ENCODE measurements at places on chromosomes 2 and 18.

- no peak for DNase-seq
These were observed 232.7 kb downstream of the DYSF start for GRCh38 chr2:71685941-71686611.

DNA sequence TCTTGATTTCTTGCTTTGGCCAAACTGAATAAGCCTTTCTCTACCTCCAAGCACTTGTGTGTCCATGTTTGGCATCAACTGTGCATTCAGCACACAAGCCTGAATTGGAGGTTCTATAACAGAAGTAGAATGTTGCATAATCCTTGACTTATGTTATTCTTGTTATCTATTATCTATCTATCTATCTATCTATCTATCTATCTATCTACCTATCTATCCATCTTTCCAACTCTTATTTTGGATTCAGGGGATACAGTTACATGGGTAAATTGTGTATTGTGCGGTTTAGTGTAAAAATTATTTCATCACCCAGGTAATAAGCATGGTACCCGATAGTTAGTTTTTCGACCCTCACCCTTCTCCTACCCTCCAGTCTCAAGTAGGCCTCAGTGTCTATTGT, 319.6 kb downstream of the PTH2R start:
- DNase-seq: no peak

DNA sequence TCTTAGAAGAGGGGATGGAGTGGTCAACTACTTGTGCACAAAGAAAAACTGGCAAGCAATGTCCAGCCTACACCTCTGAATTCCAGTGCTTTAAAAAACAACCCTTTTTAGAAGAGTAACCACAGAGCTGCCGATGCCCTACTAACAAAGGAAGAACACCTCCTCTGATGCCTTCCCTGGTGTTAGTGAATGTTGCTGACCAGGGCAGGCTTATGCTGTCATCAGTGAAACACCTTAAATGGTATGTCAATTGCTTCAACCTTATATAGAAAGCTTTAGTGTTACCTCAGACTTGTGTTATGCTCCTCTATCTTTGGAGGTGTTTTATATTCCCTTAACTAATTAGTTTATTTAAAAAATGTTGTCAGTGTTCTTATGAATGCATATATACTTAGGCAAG, 79.7 kb upstream of the FZD5 start:
- no peak for DNase-seq

DNA sequence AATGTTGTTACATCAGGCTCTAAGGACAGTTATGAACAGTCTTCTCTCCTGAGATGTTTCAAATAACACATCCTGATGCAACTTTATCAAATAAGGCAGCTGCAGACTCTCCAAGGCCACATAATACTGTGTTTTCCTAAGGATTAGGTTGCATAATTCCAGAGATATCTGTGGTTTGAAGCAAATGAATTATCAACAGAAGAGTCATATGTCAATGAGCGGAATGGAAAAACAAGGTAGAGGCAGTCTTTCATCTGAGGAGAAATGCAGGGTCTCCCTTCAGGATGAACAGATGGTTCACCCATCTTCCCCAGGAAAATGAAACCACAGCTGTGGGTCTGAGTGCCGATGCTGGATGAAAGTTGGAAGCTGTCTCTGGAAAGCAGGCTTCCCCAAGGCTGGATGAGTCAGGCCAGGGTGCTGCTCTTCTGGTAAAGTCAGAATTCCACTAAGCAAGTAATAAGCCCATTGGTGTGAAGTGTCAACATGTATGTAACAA, 22.2 kb downstream of the LYG1 start:
- DNase-seq: no peak

- no peak for DNase-seq
These were observed 178.1 kb upstream of the FSHR start for GRCh38 chr2:49332415-49332814.

- DNase-seq: no peak
These were observed 117.8 kb downstream of the DYM start for GRCh38 chr18:49342690-49343089.

- DNase-seq: no peak
These were observed 14.5 kb downstream of the OLA1 start for GRCh38 chr2:174233771-174234275.

DNA sequence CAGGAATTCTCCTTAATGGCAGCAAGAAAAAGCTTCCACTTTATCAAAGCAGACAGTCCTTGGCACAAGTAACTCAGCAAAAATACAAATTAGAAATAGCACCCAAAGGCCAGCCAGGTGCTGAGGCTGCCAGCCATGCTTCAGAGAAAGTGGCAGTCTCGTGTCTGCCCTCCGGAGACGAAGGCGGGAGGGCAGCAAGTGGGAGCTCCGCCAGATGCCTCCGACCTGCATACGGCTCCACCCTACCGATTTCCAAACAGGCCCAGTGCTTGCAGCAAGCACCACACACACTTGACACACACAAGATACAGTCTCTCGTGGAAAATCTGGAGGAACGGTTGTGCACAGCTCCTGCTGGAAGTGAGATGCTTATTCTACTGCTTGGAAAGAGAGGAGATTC, 134.9 kb upstream of the REV1 start:
- no peak for DNase-seq

DNA sequence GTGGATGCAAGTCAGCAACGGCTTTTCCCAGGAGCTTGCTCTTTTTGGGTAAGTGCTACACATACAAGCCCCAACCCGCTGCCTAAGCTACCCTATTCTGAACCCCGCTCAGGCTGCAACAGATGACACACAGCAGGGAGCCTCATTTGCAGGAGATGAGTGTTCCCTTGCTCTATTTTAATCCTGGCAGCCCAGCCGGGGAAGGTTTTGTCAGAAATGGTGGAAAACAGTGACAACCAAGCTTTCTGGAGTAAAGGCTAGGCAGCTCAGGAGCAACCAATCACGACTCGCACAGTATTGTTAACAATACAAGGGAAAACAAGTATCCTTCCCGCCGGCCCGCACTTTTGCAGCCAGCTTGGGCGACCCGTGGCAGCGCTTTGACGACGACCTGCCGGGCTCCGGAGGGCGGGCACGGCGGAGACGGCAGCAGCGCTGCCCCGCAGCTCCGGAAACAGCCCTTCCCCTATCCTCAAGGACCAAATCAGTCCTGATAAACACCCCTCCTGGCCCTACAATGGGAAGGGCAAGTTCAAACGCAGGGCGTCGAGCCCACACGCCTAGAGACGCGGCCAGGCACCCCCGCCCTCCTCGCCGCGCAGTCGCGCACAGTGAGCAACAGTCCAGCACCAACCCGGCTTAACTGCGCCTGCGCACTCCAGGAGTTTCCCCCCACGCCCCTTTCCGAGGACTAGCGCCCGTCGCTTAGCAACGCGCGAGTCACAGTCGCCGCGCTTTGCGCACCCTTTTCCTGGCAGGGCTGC, 74.3 kb upstream of the TSPYL6 start:
- peak; percentile 19 for DNase-seq

DNA sequence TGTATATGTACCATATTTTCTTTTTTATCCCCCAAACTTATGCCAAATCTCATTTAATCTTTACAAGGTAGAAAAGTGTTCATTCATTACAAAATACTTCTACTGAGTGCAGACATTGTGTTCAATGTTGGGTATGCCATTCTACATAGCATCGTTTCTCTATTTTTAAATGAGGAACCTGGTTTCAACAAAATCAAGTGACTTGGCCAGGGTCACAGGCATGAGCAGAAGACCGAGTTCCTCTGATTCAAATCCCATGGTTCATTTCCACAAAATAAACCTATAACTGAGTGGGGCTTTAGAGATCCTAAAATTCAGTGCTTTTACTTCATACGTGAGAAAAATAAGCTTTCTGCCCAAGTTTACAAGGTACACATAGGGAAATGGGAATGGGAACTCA, 81.4 kb upstream of the RASGRP3 start:
- DNase-seq: no peak

DNA sequence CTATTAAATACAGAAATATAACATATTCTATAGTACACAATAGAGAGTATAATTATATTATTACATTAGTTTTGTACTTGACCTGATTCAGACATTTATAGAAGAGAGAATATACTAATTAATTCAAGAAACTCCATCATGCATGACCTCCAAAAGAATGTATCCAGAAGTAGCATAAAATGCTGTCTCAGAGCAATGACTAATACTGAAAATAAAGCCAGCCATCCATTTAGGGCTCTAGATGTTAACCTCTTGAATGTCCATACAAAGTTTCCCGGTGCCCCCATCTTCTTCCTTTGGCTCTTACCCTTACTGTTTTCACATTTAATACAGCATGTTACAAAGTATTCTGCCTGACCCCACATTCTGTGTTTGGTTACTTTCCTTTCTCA, 102.0 kb downstream of the ARHGAP15 start:
- DNase-seq: no peak

DNA sequence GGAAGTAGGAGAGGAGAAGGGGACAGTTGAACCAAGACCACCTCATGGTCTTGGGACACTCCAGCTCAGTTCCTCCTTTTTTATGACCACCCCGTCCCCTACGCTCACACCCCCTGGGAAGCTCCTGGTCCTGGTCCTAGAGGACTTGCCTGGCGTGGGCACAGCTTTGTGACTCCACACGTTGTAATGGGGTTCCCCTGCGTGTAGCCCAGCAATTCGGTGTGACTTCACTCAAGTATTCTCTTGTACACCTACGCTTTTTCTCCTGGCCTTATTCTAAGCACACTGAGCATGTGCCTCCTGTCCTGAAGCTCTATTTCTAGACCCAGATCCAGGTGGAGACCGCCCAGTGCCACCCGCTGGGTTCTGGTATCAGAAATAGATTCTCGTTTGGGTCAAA, 36.1 kb upstream of the B3GNT7 start:
- no peak for DNase-seq

DNA sequence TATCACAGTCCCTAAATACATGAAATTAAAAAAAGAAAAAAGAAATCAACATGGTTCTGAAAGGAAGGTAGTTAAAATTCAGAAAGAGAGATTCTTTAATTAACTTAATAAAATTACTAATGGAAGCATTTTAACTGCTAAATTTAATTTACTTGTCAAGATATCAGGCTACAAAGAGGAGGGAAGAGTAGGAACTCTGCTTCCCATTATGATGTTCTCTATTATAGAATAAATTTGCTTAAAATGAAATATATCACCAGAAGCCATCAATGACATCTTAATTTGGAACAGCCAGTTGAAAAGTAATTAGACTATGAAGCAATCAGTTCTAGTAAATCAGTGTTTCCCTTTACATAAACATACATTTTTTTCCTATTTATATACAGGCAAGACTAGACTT, 611.8 kb upstream of the FANCL start:
- DNase-seq: no peak

DNA sequence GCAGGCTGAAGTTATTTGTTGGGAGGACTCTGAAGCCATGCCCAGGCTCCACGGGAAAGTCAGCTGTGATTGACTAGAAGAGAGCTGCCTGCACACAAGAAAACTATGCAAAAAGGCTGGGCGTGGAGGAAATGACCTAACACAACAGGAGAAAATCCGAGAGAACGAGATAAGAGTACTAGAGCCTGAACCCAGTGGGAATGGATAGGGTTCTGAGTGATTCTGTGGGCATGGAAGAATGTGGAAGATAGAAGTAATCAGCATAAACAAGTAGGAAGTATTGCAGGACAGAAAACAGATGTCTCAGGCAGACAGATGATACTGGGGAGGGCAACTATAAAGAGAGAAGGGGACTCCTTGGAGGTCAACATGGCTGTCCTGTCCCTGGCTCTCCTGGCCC, 12.1 kb upstream of the COPS8 start:
- no peak for DNase-seq

GRCh38 chr2:110837446-110838409, 105.4 kb downstream of the ACOXL start:
- DNase-seq: no peak

DNA sequence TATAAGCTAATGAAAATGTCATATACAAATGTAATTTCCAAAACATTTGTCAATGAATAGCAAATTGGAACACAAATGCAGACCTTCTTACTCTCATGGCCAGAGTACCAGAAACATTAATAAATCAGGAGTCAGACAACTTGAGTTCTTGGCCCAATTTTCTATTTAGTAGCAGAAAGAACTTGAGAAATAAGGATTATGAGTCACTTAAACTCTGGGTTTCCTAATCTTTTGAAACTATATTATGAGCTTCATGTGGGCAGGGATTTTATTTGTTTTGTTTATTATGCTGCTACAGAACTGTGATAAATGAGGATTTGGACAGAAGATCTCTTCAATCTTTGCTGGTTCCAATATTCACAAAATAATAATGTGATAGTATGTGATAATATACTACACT, 686.7 kb downstream of the NR4A2 start:
- no peak for DNase-seq

DNA sequence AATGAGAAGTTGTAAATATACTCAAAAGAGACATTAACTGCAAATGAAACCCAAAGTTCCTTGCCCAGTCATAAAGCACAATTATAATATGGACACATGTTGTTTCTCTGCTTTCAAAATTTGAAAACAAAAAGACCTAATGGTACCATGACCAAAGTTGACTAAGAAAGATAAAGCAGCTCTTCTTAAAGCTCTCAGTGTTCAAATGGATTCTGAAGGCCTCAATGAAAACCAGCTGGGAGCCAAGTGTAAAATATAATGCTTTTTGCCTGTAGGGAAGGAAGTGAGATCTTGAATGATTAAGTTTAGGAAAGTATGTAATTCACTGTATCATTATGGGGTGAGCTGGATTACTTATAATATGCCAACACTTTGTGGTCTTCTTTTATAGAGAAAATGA, 178.6 kb downstream of the SATB2 start:
- DNase-seq: no peak

DNA sequence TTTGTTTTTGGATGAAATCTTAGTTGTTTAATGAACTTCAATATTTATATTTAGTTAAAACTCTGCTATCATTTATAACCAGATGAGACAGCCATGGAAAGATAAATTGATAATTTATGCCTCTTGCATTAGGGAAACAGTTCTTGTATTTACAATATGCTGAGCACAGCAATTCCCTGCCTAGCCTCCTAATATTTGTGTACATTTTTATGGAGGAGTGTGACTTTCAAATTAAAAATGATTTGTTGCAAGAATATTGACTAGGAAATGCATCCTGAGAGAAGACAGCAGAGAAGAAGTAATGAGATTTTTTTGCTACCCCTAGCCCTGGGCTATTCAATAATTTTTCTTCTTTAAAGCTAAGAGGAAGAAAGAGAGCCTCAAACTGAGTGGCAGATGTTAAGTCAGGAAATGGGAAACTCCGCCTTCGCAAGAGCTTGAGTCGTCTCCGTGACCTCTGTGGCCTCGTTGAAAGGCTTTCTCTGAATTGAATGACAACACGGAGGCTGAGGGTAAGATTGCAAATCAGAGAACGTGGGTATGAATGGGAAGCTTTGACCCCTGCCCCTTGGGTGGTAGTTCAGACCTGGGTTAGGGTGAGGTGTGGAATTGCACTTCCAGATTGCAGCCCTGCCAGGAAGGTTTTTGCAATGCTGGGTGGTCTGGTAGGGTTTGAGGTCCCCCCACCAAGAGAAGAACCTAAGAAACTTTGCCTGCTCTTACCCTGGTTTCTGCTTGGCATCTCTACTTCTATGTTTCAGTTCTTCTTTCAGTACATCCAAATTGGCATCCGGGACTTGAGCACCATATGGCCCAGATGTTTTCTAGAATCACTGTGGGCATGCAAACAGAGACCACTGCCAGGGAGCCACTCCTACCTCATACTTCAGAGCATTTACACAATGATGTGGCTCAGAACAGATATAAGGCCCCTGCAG, 210.3 kb upstream of the RBMS1 start:
- no peak for DNase-seq

All from cortex of kidney (tissue), 1 donor.